ENCODE measurements at places on chromosomes 1 and 21.

DNA sequence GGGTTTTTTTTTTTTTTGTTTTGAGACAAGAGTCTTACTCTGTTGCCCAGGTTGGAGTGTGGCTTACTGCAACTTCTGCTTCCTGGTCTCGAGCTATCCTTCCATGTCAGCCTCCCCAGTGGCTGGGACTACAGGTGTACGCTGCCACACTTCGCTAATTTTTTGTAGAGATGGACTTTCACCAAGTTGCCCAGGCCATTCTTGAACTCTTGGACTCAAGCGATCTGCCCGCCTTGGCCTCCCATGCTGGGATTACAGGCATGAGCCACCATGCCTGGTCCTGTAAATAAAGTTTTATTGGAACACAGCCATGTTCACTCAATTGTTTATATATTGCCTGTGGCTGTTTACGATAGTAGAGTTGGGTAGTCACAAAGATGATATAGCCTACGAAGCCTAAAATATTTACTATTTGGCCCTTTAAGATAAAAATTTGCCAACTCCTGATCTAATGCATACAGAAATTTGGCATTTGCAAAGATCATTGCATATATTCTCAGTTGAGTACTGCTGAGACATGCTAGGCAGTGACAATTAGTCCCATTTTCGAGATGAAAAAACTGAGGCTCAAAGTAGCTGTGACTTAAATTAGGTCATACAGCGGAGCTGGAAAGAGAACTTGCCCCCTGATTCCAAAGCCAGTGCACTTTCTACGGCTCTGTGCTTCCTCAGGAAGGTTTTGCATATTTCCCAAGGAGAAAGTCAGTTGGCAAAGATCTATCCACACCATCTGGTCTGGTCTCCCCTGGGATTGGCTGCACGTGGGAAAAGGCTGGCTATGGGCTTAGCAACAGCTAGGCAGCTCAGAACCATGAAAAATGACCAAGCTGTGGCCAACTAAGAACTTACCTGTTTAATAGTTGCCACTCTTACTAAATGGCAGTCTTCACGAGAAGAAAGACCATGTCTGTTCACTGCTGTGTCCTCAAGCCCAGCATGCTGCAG, 19.4 kb downstream of the MECR start:
- DNase-seq, result no peak

DNA sequence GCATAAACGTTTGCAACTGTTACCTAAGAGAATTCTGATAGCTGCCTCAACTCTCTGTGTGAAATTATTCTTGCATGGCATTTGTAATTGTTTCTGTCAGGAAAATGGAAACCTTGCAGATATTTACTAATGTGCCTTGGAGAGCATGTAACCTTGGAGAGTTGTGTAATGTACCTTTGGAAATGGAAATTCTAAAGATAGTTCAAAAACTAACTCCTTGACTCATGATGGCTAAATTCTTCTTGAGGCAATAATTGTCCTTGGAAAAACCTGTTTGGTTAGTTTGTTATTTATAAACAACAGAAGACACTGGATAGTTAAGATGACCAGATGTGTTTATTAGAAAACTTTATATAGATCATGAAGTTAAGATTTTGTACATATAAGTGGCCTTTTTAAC, 1033.8 kb downstream of the PLA2G4A start:
- DNase-seq, result no peak

DNA sequence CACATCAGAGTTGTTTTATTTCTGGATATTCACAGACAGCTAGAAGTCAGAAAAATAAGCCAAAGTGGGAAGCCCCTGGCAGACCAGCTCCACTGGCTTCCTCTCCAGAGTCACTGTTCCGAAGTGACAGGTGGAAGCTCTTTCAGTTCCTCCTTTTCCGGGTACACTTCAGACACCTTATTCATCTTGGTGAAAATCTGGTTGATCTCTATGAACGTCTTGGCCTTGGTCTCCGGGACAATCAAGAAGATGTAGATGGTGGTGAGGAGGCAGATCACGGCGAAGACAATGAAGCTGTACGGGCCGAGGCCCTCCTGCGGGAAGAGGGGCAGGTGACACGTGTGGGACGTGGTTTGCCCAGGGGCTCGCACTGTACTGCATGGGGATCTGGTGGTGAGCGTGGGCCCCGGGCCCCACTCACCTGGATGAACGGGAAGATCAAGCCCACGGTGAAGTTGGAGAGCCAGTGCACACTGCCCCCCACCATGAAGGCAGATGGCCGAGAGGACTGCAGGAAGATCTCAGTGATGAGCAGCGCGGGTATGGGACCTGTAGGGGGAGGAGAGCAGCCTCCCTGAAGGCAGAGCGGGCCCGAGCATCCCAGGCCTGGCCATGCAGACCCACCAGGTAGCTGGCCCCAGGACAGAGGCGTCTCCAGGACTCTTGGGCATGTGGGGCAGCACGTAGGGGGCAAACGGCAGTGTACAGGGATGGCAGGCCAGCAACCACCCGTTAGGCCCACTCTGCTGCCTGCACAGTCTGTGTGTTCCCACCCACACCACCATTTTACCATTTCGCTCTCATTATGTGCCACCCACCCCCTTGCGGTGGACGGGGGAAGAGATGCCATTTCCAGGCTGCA, 11.5 kb upstream of the SLC2A7 start:
- DNase-seq, result no peak

GRCh38 chr1:154970631-154971340, at the start of gene SHC1:
SHC1 (minus strand) TSS chr1:154970747; CDS start chr1:154970526, 221 bp downstream.
- DNase-seq, result peak; percentile 98

DNA sequence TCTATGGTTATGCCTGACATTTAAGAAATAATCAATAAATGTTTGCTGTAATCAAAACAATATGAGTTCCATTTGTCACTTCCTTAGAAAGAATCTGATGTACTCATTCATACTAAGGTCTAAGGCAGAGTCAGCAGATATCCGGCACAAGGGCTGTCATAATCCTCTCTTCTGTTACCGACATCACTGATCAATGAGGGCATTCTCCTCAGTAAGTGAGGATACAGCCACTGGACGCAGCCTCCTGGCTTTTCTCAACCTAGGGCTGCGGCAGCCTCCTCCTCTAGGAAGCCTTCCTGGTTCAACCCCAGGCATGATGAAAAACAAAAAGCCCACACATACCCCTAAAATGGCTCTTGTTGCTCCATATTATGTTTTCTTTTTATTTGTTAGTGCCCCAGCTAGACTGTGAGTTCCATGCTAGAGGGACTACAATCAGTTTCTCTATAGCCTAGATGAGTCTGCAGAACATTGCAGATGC, 40.7 kb upstream of the TENT5C start:
- DNase-seq, result no peak

Data from fibroblast of skin of back (primary cell).